Activated CD4-positive, alpha-beta T cell treated with anti-CD3 and anti-CD28 coated beads for 36 hours (primary cell): ENCODE measurements at places on chromosomes 4 and X. TPM values are rescaled to one million over a fixed set of nuclear protein-coding genes. Genes with fewer than 3 reads are reported as not detected.

F11 gene
- total RNA-seq, result not detected

QDPR gene
- 34.6 TPM for total RNA-seq

CLTRN gene
- 0.62 TPM for total RNA-seq

CT83 gene
- total RNA-seq, result not detected

SLC25A14 gene
- 11.0 TPM for total RNA-seq

CT45A3 gene
- total RNA-seq, result not detected

C4orf50 gene
- total RNA-seq, result 0.05 TPM

STAG2 gene
- total RNA-seq, result 104 TPM

IRS4 gene
- total RNA-seq, result not detected

GRCh38 chr4:76208005-76208765 lies 5.4 kb downstream of the SCARB2 start:
- no peaks in the 10 kb centered on the region for H3K36me3 ChIP-seq
- no peak overlapping the region for H3K4me3 ChIP-seq
- no peaks in the 10 kb centered on the region for H3K27me3 ChIP-seq
- no peak overlapping the region for H3K27ac ChIP-seq
- DNase-seq, result no peak

DNA sequence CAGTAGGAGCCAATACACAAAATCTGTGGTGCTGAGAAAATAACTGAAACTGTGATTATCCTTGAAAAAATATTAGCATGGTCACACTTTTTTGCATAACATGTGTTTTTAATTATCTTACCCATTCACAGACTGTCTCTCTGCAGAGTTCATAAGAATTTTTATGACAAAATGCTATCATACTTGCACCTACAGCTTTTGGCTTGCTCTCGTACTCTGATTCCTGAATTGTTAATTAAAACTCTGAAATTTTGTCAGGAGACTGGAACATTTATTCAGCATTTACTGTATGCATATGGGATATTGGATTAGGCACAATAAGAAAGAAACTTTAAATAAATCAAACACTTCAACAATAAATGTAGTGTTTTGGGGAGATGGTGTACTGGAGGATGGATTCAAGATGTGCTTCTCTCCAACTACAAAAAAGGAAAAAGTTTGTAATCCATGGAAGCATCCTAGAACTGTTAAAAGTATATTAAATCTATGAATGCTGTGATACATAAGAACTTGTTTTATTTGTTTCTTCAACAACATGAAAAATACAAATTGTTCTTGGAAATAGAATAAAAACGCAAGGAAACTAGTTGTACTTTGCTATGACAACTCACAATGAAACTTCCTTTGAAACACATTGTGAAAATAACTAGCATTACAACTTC lies 260.5 kb downstream of the SPATA18 start:
- no peak for DNase-seq
- no peak overlapping the region for H3K4me3 ChIP-seq
- H3K4me1 ChIP-seq, result no peaks in the 10 kb centered on the region
- no peaks in the 10 kb centered on the region for H3K27me3 ChIP-seq

DNA sequence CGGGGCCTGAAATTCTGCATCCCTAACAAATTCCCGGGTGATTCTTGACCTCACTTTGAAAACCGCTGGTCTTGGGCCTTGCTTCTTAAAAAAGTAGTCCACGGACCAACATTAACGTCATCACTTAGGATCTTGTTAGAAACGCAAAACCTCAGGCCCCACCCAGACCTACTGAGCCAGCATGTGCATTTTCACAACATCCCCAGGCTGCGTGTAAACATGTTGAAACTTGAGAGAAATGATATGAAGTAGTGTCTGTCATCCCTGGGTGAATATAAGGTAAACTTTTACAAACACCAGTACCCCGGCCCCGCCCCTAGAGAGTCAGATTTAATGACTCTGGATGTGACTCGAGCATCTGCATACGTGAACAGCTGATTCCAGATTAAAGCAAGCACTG lies 33.7 kb downstream of the SORBS2 start:
- no peak for DNase-seq
- no peaks in the 10 kb centered on the region for H3K36me3 ChIP-seq
- no peak overlapping the region for H3K4me3 ChIP-seq
- no peak overlapping the region for H3K27ac ChIP-seq
- H3K4me1 ChIP-seq, result no peaks in the 10 kb centered on the region

DNA sequence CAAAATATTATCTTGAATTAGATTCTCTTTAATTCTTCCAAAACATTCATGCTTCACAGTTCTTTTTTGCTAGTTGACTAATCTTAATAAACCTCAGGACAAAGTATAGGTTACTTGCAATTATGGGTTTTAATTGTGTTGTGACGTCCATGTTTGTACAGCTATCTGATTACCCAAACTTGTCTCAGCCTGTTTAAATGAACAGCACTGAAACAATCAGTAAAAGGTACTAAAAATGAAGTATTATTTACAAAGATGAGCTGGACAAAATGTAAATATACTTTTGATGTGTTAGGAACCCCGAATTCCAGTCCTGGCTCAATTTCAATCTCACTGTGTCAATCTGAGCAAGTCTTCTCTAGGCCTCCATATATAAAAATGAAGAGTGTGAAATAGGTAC lies 57.4 kb upstream of the SLC6A14 start:
- H3K4me3 ChIP-seq, result no peak overlapping the region
- H3K4me1 ChIP-seq, result no peaks in the 10 kb centered on the region
- no peaks in the 10 kb centered on the region for H3K36me3 ChIP-seq
- H3K27me3 ChIP-seq, result no peaks in the 10 kb centered on the region

DNA sequence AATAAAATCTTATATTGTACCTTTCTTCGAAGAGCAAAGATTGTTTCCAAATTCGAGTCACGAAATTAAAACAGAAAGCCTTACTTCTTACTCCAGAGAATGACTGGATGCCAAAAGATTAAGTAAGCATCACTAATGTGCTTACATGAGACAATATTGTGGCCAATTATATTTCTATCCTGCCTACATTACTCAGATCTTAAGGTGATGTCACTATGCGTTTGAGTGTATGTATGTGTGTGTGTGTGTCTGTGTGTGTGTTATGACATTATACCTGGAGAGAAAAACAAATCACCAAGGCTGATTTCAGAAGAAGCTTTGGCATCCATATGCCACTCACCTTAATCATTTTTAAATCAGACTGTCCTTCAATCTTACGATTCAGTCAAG lies 556.3 kb downstream of the PPARGC1A start:
- H3K4me1 ChIP-seq, result peaks cover 29% of the 10 kb centered on the region
- DNase-seq, result peak; percentile 14
- peak overlapping the region; percentile 23 for H3K4me3 ChIP-seq
- H3K27ac ChIP-seq, result peak overlapping the region; percentile 92

DNA sequence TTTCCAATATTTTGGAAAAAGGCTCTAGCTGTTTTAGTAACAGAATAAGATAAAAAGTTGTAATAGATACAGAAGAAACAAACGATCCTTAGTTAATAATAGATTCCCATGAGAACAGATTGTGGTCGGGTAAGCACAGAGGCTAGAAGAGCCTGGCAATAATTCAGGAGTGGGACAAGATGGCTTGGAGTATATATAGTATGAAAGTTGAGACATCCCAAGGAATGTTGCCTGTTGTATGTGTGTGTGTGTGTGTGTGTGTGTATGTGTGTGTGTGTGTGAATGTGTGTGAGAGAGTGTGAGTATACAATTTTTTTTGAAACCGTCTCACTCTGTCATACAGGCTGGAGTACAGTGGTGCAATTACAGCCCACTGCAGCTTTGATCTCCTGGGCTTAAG lies 150.7 kb downstream of the PDGFC start:
- no peaks in the 10 kb centered on the region for H3K4me1 ChIP-seq
- H3K27me3 ChIP-seq, result no peaks in the 10 kb centered on the region
- no peaks in the 10 kb centered on the region for H3K36me3 ChIP-seq

DNA sequence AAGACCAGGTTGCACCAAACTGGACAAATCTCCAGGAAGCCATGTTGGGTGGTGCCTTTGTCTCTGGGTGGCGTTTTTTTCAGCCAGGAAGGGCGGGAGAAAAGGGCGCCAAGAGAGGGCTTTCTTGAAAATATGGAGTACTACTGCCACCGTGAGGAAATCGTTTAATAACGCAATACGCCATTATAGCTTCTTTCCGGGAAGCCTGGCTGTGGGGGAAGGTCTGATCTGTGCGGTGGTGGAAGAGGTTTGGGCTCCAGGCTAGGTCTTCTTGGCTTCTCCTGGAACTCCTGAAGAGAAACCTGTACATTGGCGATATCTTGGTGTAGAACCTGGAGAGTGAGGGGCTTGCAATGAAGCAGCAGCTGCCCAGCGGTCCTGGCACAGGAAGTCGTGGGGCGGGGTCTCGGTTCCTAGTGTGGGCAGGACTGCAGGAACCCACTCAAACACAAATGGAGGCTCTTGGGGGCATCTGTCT lies 202.7 kb downstream of the OR13H1 start:
- no peak overlapping the region for H3K27ac ChIP-seq
- no peak overlapping the region for H3K4me3 ChIP-seq
- H3K27me3 ChIP-seq, result no peaks in the 10 kb centered on the region
- peaks cover 20% of the 10 kb centered on the region for H3K36me3 ChIP-seq
- DNase-seq, result no peak
- no peaks in the 10 kb centered on the region for H3K4me1 ChIP-seq

- DNase-seq, result no peak
- H3K4me1 ChIP-seq, result no peaks in the 10 kb centered on the region
- H3K27ac ChIP-seq, result no peak overlapping the region
- H3K27me3 ChIP-seq, result no peaks in the 10 kb centered on the region
These were observed 474.3 kb downstream of the FAT4 start for GRCh38 chr4:125789023-125789422.

GRCh38 chr4:186345184-186345583 lies 79.2 kb downstream of the F11 start:
- H3K27ac ChIP-seq, result no peak overlapping the region
- no peaks in the 10 kb centered on the region for H3K4me1 ChIP-seq
- H3K36me3 ChIP-seq, result no peaks in the 10 kb centered on the region
- peaks cover 4% of the 10 kb centered on the region for H3K27me3 ChIP-seq
- no peak for DNase-seq
- H3K4me3 ChIP-seq, result no peak overlapping the region

DNA sequence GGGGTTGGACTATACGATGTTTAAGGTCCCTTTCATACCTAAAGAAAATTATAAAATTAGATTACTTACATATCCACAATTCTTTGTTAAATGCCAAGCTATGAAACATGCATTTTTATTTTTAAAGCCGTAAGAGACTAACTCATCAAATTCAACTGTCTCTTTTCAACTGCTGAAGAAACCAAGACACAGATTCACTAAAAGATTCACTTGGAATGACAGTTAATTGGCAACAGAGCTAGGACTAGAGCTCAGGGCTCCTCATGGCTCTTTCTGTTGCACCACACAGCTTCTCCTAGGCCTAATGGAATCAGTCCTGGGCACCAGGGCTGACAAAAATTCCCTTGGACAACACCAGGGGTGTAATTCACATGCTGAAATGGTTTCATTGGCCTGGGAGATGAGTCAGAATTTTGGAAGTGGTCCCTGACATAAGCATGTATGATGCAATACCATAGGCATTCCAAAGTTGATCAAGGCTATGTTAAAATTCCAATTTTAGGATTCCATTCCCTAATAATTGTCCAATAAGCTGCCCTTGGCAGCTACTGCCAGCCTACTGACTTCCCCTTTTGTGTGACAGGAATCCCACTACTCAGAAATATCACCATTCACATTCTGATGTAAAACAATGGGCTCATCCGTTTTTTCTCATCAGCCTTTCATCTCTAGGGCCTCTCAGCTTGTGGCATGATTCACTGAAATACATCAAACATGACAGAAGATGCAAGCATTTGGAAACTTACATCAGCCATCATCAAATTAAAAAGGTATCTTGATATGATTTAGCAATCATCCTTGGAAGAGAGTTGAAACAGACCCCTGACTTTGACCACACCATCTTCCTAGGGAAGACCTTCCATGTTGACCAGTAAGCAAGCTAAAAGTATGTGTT lies 54.2 kb downstream of the PLAC1 start:
- peaks cover 7% of the 10 kb centered on the region for H3K27me3 ChIP-seq
- DNase-seq, result no peak
- H3K4me3 ChIP-seq, result no peak overlapping the region
- H3K4me1 ChIP-seq, result peaks cover 15% of the 10 kb centered on the region
- no peaks in the 10 kb centered on the region for H3K36me3 ChIP-seq

- H3K4me3 ChIP-seq, result no peak overlapping the region
- DNase-seq, result no peak
- peaks cover 22% of the 10 kb centered on the region for H3K36me3 ChIP-seq
- peaks cover 9% of the 10 kb centered on the region for H3K4me1 ChIP-seq
- no peak overlapping the region for H3K27ac ChIP-seq
- no peaks in the 10 kb centered on the region for H3K27me3 ChIP-seq
These were observed 50.7 kb downstream of the ANTXR2 start for GRCh38 chr4:80022282-80022681.

DNA sequence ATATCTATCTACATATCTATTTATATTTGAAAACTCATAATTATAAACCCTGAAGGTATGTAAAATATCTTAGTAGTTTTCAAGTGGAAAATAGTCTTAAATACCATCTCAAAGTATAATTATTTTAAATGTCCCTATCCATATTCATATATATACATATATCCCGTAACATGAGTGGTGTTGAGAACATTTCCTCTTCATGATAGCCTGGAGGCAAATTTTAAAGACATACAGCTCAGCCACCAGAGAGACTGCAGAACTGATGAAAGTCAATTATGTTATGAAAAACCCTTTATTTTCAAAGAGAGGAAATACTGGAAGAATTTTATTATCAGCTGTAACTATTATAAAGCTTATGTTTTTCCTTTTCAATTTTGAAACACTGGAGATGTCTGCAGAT lies 1806.7 kb upstream of the PCDH7 start:
- no peak for DNase-seq
- no peaks in the 10 kb centered on the region for H3K27me3 ChIP-seq
- H3K4me1 ChIP-seq, result no peaks in the 10 kb centered on the region
- no peak overlapping the region for H3K4me3 ChIP-seq
- H3K27ac ChIP-seq, result no peak overlapping the region

- H3K4me3 ChIP-seq, result peak overlapping the region; percentile 84
- H3K27me3 ChIP-seq, result no peaks in the 10 kb centered on the region
- H3K4me1 ChIP-seq, result peaks cover 23% of the 10 kb centered on the region
- peaks cover 6% of the 10 kb centered on the region for H3K36me3 ChIP-seq
- DNase-seq, result no peak
These were observed 2.1 kb downstream of the DCUN1D4 start for GRCh38 chr4:51845055-51845426.

DNA sequence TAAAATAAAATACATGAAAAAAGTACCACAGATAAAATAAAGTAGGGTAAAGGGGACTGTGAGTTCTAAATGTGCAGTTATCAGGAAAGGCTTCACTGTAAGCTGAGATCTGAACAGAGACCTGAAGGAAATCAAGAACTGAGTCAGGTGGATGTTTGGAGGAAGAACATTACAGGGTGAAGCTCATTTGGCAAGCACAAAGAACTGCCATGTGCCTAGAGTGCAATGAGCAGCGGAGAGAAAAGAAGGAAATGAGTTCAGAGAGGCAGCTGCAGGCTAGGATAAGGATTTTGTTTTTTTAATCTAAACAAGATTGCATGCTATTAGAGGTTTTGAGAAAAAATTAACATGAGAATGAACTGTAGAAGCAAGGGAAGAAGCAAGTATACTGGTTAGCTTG lies 373.1 kb downstream of the STPG2 start:
- no peak for DNase-seq
- H3K4me1 ChIP-seq, result no peaks in the 10 kb centered on the region
- no peaks in the 10 kb centered on the region for H3K36me3 ChIP-seq
- no peaks in the 10 kb centered on the region for H3K27me3 ChIP-seq

- peaks cover 26% of the 10 kb centered on the region for H3K4me1 ChIP-seq
- H3K27ac ChIP-seq, result peak overlapping the region; percentile 89
- H3K27me3 ChIP-seq, result no peaks in the 10 kb centered on the region
- peaks cover 10% of the 10 kb centered on the region for H3K36me3 ChIP-seq
These were observed 539 bp upstream of the SPCS3 start for GRCh38 chr4:176319151-176319703.
